ENCODE measurements at places on chromosomes 1 and 21. TPM values are rescaled to one million over a fixed set of nuclear protein-coding genes. Genes with fewer than 3 reads are reported as not detected.

GRCh38 chr1:94884106-94884505 lies 42.8 kb downstream of the CNN3 start:
- DNase-seq = peak; percentile 69

- DNase-seq = no peak
Measured at GRCh38 chr1:28878796-28879195, 35.6 kb upstream of the EPB41 start.

DNA sequence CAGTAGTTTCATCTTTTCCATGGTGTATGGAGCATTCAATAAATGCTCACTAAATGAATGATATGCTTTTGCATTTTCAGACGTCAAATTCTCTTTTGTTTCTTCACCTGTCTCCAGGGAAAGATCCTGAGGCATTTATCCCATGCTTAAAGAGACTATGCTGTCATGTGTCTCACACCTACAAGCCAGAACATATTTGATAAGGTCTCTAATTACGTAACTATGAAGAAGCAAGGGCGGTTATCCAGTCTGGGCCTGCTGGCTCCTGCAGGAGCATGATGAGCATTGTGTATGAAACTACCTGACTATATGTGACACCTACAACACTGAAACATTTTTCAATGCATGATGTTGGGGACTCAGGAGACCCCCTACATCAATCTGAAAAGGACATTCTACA lies 51.8 kb downstream of the FBXO42 start:
- DNase-seq = no peak

- DNase-seq = peak; percentile 90
Measured at GRCh38 chr1:23562137-23562876, 3.0 kb upstream of the ID3 start.

Gene C1orf94
- 0.06 TPM for polyA plus RNA-seq

- DNase-seq = no peak
Measured at GRCh38 chr1:193856261-193856660, 669.8 kb upstream of the B3GALT2 start.

GRCh38 chr1:148166558-148167492 lies 14.7 kb upstream of the NBPF11 start:
- no peak for DNase-seq

Gene PGM1
- 73.8 TPM for polyA plus RNA-seq

DNA sequence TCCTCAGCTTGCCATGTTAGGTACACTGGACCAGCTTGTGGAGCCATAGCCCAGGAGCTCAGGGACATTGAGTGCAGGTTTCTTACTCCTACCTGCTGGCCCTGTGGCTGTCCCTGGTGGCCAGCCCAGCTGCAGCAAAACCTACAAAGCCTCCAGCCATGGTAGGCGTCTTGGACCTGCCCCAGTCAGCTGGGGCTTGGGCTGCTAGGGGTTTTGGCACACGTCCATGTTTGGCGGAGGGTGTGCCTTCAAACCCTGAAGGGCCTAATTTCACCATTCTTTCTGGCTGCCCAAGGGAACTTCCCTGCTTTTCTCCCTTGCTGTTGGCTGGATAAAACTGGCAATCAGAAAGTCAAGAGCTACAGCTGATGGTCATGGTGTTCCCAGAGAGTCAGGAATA lies 25.4 kb downstream of the HMGCS2 start:
- no peak for DNase-seq

DNA sequence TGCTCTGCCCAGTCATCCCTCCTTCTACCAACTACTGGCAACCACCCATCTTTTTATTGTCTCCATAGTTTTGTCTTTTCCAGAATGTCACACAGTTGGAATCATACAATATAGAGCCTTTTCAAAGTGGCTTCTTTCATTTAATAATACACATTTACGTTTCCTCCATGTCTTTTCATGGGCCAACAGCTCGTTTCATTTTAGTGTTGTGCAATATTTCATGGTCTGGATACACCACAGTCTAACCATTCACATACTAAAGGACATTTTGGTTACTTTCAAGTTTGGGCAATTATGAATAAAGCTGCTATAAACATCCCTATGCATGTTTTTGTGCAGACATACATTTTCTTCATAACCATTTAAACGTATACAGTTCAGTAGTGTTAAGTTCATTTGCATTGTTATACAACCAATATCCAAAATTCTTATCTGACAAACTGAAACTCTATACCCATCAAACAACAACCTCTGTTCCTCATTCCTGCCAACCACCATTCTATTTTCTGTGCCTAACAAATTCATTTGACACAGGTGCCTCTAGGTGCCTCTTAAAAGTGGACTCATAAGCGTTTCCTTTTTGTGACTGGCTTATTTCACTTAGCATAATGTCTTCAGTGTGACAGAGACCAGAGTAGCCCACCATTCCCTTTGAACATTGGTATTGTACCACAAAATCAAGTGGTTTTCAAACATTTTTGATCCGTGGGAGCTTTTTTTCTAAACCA lies 138.1 kb downstream of the NR5A2 start:
- DNase-seq = no peak

DNA sequence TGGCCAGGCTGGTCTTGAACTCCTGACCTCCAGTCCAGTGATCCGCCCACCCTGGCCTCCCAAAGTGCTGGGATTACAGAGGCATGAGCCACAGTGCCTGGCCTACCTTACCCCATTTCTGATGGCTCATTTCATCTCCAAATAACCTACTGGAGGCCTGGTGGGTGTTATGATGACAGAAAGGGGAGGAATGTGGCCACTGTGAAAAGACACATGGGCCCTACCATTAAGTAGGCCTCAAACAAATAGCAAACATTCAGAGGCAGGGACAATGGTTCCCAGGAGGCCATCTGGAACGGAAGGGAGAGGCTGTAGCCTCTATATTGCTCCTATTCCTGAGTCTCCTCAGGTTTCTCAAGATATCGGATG lies 932 bp upstream of the FCRLA start:
- no peak for DNase-seq

Gene KRTAP10-12
- polyA plus RNA-seq = not detected
